ENCODE measurements at places on chromosomes 12 and 14.

GRCh38 chr14:103543721-103544387 lies 14.9 kb downstream of the TRMT61A start:
- DNase-seq, result no peak

GRCh38 chr12:4272424-4273272 lies 914 bp upstream of the CCND2 start:
- DNase-seq, result peak; percentile 75

DNA sequence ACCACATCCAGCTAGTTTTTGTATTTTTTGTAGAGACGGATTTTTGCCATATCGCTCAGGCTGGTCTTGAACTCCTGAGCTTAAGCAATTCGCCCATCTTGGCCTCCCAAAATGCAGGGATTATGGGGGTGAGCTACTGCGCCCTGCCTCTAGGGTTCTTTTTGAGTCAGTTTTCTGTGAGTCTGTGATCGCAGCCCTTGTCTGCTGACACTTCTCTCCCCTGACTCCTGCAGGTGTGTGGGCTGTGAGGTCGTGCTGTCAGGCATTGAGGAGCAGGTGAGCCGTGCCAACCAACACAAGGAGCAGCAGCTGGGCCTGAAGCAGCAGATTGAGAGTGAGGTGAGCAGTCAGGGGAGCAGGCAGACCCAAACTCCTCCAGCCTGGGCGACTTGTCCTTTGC lies 6.3 kb downstream of the COPS7A start:
- DNase-seq, result no peak

- DNase-seq, result no peak
Measured at GRCh38 chr14:99037777-99038430, 234.1 kb downstream of the BCL11B start.

- no peak for DNase-seq
Measured at GRCh38 chr12:107490010-107490409, 195.6 kb upstream of the PWP1 start.

DNA sequence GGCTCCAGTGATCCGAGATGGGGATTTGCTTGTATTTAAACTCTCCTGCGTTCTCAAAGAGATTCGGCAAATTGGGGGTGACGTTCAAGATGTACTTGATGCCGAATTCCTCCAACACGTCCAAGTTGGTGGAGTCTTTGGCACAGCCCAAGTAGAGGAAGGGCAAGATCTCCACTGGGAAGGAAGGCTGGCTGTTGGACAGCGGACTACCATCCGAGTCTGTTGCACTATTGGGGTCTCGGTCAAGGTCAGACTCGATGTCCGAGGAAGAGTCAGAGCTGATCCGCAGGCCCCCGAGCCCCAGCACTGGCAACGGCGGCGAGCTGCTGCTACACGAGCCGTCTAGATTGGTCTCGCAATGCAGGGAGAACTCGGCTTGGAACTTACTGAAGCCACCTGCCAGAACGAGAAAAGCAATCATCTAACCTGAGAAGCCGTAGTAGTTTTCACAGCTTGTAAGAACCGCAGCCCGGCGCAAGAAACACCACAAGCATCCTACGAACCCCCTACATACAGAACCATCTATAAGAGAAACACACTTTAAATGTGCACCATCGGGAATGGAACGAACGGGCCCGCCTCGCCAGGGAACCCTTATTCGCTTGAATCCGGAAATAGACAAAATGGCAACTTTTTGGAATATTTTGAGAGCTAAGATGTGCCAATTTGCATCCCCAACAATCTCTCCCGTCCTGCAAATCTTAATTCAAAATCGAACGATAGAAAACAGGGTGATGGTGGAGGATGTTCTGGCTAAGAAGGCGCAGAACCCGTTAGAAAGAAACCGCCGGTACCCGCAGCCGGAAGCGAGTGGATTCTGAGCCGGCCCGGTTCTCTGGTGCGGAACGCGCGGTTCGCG lies 1.4 kb downstream of the DUSP6 start:
- DNase-seq, result no peak

DNA sequence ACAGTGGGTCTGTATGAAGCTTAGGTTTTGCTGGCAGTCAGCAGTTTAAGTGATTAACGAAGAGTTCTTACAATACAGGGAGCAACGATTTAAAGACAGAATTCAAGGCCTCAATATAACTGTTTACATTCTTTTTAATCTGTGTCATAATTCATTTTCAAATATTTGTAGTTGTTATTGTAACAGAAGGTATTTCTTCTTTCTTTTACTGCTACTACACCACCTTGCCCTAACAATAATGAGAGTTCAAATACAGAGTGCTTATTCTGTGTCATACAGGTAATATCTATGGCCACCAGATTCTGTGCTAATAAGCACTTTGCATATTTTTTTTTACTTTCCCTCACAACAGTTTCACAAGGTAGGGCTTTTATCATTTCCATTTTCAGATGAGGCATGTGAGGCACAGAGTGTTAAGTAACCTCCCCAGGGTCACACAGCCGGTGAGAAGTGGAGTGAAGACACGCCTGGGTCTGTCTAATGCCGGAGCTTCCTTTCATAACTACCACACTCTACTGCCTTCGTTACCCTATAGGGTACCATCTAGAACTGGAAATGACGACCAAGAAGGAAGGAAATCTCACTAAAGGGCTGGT lies 81.9 kb downstream of the PELI2 start:
- DNase-seq, result no peak

- DNase-seq, result no peak
Measured at GRCh38 chr12:110857528-110857927, 10.7 kb downstream of the CCDC63 start.

DNA sequence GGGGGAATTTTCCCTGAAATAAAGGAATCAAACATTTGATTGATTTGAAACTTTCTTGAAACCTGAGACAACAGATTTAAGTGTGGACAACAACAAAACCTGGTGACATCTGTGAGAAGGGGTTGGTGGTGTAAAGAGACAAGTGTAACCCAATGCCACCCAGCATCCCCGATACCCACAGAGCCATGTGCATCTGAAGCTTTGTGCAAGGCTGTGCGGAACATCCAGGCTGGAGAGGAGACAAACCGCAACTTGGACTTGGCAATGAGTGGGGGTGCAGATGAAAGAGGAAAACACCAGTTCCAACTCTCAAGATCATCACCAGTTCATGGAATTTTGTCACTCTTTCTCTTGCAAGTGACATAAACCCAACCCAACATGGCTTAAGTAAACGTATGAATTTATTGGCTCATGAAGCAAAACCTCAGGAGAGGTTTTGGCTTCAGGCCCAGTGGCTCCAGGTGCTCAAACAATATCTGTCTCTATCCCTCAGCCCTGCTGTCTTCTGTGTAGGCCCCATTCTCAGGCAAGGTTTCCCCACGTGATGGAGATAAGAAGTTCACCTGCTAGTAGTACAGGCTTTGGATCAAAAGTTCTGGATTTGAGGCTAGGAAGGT lies 55.2 kb upstream of the NTF3 start:
- DNase-seq, result no peak

- DNase-seq, result no peak
Measured at GRCh38 chr14:87170179-87170578, 822.8 kb downstream of the GALC start.

- DNase-seq, result no peak
Measured at GRCh38 chr12:114919479-114919878, 235.5 kb upstream of the TBX3 start.

DNA sequence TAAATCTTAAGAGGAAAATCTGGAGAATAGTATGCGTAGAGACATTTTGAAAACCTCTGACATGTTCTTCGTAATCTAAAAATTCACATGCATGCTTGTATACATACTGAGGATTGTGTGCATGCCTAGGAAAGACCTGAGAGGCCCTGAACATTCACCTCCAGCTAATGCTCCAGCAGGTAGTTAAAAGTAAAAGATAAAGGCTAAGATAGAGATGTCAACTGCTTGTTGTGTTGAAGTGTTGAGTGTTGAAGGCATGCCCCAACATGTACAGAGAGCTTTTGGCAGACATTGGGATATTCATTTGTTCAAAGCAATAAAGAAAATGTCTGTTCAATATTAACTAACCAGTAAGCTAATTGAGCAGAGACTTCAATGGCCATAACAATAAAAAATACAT lies 118.6 kb upstream of the SYT1 start:
- no peak for DNase-seq

DNA sequence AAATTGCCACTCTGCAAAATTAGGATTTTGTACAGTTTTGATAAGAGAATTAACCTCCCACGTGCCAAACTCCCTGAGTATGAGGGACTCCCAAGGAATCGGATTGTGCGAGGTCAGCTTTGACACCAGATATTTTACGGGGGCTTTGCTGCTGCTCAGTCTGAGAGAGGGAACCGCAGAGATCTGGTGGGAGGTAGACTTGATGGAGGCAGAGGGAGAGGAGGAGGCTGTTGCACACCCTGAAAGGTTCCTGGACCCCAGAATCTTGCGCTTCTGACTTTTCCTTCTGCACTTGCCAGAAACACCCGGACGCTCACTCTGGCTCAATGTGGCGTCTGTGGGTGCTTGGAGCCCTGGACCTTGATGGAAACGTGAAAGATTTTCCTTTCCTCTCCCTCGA lies 83.9 kb downstream of the PAPOLA start:
- no peak for DNase-seq

DNA sequence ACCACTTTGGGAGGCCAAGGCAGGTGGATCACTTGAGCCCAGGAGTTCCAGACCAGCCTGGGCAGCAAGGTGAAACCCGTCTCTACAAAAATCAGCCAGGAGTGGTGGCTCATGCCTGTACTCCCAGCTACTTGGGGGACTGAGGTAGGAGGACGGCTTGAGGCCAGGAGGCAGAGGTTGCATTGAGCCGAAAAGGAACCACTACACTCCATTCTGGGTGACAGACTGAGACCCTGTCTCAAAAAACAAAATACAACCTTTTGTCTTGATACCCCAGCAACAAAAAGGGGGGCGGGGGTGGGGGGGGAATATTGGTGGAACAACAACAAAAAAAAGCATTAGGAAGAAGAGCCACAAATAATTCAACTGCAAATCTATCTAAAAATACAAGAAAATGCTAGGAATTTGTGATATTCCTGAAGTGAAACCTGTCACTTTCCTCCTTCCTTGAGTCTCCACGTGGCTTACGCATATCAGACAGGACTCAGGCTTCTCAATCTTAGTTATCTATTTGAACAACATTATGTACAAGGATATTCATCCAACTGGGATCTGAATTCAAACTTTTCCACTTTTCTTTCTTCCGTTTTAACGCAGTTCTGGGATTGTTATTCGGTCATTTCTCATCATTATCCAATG lies 1.3 kb downstream of the R3HDM2 start:
- DNase-seq, result no peak

GRCh38 chr14:55099756-55100155 lies 29.3 kb upstream of the LGALS3 start:
- DNase-seq, result no peak

DNA sequence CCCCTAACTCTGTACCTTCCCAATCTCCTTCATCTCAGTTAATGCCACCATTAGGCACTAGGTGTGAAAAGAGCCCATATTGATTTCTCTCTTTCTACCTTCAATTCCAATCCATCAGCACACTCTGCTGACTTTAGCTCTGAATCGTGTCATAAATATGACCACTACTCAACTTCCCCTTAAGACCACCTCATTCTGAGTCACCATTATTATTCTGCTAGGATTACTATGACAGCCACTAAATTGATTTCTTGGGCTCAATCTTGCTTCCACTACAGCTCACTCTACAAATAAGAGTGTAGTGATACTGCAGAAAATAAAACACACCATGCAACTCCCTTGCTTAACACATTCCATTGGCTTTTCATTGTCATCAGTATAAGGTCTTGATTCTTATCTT lies 1449.0 kb upstream of the FLRT2 start:
- DNase-seq, result no peak

DNA sequence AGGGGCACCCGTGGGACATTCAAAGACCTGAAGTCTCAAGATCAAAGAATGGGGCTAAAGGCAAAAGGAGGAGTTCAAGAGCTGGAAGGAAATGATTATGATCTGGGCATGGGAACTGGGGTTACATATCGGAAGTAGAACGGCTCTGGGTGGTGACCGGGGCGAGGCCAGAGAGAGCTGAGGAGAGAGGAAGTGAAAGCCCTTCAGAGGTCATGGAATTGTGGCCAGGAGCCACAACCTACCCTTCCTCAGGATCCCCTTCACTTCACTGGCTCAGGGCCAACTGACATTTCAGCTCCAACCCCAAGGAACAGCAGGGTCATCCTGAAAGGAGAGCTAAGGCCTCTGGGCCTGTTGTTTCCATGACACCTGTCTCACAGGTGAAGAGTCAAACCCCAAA lies 57.8 kb downstream of the GALNT16 start:
- DNase-seq, result no peak

DNA sequence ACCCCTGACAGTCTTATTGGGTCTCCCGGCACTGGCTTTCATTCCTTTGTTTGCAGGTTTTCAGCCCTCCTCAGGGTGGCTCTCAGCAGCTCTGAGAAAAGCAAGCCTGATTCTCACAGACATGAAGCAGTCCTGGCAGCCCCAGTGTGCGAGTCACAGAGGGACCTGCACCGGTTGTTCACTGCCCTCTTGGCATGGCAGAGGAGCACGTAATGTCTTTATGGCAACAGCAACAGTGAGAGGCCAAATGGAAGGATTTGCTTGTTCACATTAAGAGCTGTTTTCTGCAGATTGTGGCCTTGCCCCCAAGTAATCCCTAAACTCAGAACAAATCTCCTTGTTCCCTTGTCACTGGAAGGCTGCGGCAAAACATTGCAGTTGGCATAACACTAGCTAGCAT lies 3.4 kb downstream of the KCNA5 start:
- DNase-seq, result no peak

DNA sequence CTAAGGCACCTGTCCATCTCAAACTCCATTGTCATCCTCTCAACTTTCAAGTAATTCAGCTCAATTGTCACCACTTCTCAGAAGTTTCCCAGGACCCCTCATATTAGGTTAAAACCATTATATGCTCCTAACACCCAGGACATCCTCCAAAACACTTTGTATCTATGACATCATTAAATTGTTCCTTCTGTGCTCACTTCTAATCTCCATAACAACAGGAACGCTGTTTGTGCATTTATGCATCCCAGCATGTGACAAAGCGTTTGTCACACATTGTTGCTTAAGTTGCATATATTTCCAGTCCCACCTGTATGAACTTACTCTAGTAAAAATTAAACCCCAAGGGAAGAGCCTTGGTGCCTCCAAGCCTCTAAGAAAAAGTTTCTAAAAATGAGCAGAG lies 133.9 kb downstream of the TBX5 start:
- no peak for DNase-seq
